SW480 (cell line): ENCODE measurements at places on chromosomes 16 and 17.

GRCh38 chr17:66190738-66191592 lies 968 bp downstream of the CEP112 start:
- DNase-seq = peak; percentile 7

GRCh38 chr17:7218758-7219157 lies 878 bp downstream of the DLG4 start:
- no peak for DNase-seq

- peak; percentile 81 for DNase-seq
These were observed 20.6 kb upstream of the SPNS3 start for GRCh38 chr17:4412933-4413831.

DNA sequence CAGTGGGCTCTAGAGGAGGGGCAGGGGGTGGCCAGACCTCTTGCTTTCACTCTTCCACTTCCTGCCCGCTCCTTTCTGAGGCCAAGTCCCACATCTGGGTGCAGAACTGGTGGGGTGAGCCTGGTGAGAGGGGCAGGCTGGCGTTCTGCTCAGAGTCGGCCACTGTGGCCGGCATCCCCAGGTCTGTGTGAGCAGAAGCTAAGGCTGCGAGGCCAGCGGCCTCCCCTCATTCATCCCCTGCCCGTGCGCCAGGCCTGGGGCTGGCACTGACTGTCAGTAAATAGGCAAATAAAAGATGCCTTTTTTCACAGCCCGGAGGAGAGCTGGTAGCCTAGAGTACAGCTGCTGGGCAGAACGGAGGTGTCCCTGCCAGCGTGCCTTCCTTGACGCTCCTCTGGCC lies 1.2 kb downstream of the DEF8 start:
- no peak for DNase-seq

GRCh38 chr17:27609611-27610303 lies 21.2 kb upstream of the LGALS9 start:
- peak; percentile 53 for DNase-seq

- no peak for DNase-seq
These were observed 27.7 kb upstream of the SLC46A1 start for GRCh38 chr17:28433721-28434120.

DNA sequence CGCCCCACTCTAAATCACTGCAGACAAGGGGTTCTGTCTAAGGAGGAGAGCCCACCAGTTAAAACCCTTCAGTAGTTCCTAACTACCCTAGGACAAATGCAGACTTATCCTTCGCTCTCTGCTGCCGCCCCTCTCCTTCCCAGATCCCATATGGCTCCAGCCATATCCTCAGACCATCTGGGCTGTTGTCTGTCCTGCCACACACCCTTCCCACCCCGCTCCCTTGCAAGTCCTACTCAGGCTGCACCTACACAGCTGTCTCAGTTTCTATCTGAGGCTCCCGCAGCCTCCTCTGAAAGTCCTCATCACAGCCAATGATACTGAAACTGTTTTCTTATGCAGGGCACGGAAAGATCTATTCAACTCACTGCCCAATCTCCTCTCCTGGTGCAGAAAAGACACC lies 720 bp upstream of the BCKDK start:
- no peak for DNase-seq

- DNase-seq = no peak
These were observed 16.3 kb upstream of the MAP3K14 start for GRCh38 chr17:45332989-45333701.

DNA sequence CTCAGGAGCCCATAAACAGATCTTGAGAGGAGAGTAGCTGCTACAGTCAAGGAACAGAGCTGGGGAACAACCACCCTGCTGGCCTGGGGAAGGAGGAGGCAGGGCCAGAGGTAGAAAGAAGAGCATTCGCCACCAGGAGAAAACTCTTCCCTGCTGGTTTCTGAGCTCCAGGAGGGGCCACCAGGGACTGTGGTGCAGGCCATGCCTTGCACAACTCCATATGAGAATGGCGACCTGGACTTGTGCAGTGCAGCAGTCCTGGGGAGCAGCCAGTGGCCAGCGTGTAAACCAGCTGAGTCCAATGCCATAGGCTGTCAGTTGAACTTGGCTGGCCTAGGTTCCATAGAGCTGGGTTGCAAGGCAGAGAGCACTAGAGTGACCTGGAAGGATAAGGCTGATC lies 11.6 kb downstream of the SLC13A2 start:
- no peak for DNase-seq

DNA sequence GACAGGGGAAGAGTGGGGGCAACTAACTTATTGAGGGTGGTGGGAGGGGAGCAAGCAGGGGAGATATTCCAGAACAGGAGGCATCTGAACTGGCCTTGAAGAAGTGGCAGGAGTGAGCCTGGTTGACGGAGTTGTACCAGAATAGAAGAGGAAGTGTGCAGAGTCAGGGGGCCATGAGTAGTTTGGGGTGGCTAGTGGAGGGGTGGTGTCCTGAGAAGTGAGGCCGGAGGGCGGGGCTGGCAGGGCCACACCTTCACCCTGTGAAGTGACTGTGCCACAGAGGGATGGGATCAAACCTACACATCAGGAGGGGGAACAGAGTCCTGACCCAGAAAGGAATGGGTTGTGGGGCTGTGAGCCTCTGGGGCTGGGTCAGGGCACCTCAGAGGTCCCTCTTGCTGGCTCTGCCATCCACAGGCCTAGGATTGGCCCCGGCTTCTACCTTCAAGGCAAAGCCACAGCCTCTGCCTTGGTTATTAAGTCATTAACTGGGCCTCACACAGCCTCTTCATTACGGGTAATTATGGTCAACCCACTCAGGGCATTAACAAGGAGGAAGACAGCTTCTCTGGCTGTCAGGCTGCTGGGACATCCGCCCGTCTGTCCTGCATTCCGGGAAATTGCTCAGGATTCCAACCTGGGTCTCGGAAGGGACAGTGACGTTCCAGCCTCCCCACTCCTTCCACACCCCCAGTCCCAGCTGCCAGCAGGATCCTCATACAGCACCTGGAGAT lies 12.7 kb downstream of the SPNS2 start:
- DNase-seq = no peak

- DNase-seq = no peak
These were observed 147.4 kb downstream of the CDK5R1 start for GRCh38 chr17:32634167-32634566.
